ENCODE measurements at places on chromosomes 12 and 14. TPM values are rescaled to one million over a fixed set of nuclear protein-coding genes. Genes with fewer than 3 reads are reported as not detected.
A peak's percentile ranks its signal among the peaks of the same experiment; 100 is the strongest.

- DNase-seq: no peak
Observed at GRCh38 chr14:59727073-59727661, 143.4 kb downstream of the RTN1 start.

- no peak for DNase-seq
Observed at GRCh38 chr12:91105807-91106206, 5.5 kb downstream of the LUM start.

GRCh38 chr14:75715926-75716780 lies 55.1 kb downstream of the TTLL5 start:
- no peak for DNase-seq

DNA sequence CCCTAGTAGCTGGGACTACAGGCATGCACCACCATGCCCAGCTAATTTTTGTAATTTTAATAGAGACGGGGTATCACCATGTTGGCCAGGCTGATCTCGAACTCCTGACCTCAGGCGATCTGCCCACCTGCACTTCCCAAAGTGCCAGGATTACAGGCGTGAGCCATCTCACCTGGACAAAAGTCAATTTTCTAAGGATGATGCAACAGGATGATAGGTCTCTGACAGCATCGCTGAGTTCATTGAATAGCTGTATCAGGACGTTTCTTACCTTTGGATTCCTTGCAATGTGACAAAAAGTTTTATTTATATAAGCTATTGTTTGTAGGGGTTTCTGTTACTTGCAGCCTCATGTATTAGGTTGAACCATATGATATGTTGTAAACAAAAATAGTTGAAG lies 55.5 kb upstream of the PCED1B start:
- no peak for DNase-seq

GRCh38 chr12:12032851-12033797 lies 37.6 kb upstream of the BCL2L14 start:
- peak; percentile 89 for DNase-seq

KRT4 gene
- polyA plus RNA-seq: 4.6 TPM

RARG gene
- 48.6 TPM for polyA plus RNA-seq

GPR132 gene
- 1.5 TPM for polyA plus RNA-seq
